CD4-positive, alpha-beta T cell treated with Interleukin-6 at 100 ng/mL for 8 hours (primary cell): ENCODE measurements at places on chromosomes 12 and 14.

GRCh38 chr12:97595426-97595831 is 132.8 kb downstream of the RMST start:
- DNase-seq, result no peak

GRCh38 chr12:26740991-26741390 is 92.0 kb downstream of the ITPR2 start:
- no peak for DNase-seq

DNA sequence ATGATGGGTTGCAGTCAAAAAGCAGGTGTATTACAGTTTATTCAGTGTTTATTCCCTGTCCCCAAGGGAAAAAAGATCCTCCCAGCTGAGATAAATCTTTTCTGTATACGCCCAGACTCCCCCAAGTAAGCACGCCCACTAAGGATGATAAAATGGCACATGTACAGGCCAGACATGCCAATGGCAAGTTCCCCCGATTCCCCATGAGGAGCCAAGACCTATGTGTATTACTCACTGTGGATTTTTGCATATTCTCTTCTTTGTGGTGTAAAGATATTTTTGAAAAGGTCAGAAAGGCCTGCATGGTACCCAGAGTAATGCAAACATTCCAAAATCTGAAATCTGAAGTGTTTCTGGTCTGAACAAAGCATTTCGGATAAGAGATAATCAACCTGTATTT is 22.2 kb downstream of the NR2C1 start:
- no peak for DNase-seq

GRCh38 chr14:47300796-47301195 is 374.6 kb downstream of the MDGA2 start:
- no peak for DNase-seq

- no peak for DNase-seq
These were observed at the start of gene HNF1A for GRCh38 chr12:120978296-120979219. Gene HNF1A, plus strand, starts transcription at chr12:120978543. Its CDS starts 226 bp downstream, at chr12:120978769.

DNA sequence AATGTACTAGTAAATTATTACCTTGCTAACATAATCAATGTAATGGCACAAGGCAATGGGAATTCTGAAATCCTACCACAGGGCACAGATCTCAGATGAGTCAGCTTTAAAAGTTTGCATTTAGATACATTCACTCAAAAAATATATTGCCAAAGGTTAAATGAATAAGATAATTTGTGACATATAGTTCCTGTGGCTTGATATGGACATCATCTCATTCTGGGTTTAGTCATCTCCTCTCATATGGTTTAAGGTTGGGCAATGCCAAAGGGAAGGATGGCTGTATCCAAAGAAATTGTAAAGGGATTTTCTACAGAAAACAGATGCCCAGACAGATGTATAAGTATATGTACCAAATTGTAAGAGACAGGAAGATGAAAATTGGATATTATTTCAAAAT is 1065.0 kb downstream of the LRFN5 start:
- DNase-seq, result no peak

GRCh38 chr14:23829736-23830471 is 123.7 kb upstream of the DHRS4 start:
- no peak for DNase-seq

- DNase-seq, result no peak
These were observed 46.5 kb downstream of the SPATS2 start for GRCh38 chr12:49413796-49414195.

DNA sequence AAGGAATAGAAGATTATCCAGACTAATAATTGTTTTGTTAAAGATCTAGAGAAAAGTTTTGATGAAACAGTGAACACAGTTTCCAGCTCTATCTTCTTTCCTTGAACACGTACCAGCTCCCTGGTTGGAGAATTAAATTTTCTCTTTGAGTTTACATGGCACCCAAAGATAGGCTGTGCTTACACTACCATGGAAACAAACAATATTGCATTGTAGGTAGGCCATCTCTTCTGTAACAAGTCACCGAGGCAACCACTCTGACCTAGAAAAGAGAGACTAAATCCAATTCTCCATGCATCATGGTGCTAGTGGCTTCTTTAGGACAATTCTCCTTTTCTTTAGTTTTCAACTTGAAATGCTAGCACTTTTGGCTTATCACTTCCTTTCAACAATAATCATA is 9.9 kb downstream of the BMAL2 start:
- DNase-seq, result no peak

DNA sequence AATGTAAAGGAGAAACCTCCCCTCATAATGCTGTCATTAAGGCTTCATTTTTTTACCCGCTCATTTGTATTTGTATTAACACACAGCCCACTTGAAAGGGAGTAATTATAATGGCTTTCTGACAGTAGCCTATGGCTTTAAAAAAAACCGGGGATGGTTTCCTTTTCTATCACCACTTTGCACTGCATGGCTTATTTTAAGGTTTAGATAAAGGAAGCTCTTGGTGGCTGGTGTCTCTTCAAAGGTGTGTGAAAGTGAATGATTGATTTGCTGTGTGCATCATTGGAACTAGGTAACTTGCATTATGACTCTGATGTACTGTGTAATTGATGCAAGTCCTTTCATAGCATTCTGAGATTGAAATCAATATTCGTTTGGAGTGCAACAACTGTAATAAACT is 80.7 kb downstream of the NPAS3 start:
- DNase-seq, result no peak

- DNase-seq, result peak; percentile 15
These were observed 30.6 kb downstream of the VCPKMT start for GRCh38 chr14:50085570-50086320.

DNA sequence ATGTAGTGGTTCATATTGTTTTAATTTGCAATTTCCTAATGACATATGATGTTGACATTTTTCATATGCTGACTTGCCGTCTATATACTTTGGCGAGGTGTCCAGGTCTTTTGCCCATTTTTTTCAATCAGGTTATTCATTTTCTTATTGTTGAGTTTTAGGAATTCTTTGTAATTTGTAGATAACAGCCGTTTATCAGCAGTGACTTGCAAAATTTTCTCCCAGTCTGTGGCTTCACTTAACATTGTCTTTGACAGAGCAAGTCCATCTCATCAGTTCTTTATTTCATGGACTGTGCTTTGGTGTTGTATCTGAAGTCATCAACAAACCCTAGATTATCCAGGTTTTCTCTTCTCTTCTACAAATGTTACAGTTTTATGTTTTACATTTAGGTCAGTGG is 12.6 kb upstream of the KLHDC2 start:
- DNase-seq, result no peak

DNA sequence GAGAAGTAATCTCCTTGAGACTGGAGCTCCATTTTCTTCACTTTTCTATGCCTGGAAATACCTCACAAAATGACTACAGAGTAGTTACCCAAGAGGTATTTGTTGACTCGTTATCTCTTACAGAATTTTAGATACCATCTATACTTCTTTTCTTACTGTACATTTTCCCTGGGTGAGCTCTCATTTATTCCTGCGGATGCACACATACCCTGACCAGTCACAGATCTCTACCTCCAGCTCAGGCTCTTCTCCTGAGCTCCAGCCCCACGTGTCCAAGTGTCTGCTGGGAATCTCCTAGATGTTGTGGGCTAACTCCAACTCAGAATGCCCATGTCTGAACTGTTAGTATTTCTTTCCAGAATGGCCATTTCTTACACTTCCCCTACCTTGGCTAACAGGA is 403.1 kb downstream of the RAD51B start:
- DNase-seq, result no peak

GRCh38 chr12:115639648-115640012 is 637.9 kb downstream of the MED13L start:
- DNase-seq, result no peak

DNA sequence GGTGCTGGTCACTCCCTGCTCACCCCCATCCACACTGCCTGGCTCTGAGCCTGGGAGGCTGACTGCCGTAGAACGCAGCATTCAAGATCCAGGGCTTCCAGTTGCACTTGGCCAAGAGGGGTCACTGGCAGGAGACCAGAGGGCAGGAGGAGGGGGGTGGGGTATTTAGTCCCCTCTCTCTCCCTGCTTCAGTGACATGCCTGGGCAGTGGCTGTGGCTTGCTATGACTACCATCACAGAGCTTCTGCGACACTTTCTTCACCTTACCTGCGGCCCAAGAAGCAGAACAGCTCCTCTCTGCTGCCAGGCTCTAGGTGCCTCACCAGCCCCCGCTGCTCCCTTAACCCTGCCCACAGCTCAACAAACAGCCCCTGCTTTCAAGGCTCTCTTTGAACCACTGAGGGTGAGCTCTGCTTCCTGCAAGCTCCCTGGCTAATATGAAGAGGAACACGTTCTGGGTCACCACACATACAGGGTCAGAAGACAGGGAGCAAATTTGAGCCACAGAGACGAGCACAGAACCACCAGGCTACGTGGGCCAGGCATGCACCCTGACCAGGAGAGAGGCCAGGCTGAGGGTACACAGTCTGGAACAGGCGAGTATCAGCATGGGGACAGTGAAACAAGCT is 55.7 kb downstream of the ITPK1 start:
- DNase-seq, result no peak

DNA sequence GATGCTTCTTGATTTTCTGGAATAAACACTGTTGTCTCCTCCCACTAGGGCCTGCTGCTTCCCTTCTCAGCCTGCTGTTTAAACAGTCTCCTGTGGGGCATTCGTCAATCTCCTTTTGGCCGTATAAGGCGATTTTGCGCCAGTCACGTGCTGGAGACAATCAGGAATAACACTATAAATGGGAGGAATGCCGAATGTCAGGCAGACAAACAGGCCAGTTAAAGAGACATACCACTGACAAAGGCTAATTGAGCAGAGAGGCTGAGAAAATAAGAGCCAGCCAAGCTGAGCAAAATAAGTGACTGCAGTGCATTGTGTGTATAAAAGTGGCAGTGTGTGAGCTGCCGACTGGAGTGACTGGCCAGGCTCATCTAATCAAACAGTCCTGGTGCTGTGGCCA is 23.3 kb downstream of the DMAC2L start:
- DNase-seq, result no peak

- DNase-seq, result no peak
These were observed 160.2 kb upstream of the LMNTD1 start for GRCh38 chr12:25713264-25713663.

- peak; percentile 34 for DNase-seq
These were observed 8.4 kb downstream of the PAPLN start for GRCh38 chr14:73245480-73246325.

DNA sequence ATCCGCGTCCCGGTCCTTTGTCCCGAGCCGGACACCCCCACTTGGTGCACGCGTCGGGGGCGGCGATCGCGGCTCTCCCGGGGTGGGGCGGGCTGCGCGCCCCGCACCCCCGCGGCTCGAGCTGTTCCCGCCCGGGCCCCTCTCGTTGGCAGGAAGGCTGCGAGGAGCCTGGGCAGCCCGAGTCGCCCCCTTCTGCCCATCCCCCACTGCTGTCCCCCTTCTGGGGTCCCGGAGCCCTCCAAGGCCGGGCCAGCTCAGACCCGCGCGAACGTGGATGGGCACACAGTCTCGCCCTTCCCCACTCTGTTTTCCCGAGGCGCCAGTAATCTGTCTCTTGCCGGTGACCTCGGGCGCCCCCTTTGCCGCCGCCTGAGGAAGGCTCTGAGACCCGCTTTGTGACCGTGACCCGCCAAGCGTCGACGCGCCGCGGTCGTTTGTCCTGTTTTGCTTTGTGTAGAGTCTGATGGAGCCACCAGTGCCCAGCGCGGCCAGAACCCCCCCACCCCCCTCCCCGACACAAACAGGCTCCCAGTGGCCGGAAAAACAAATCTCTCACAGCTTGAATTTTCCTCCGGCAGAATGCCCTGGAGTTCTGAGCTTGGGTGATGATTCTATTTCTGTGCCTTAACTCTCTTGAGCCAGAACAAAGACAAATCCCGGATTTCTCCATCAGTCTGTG is 610 bp downstream of the C14orf132 start:
- DNase-seq, result peak; percentile 3

GRCh38 chr12:8080120-8080519 is 2.0 kb upstream of the NECAP1 start:
- DNase-seq, result no peak

DNA sequence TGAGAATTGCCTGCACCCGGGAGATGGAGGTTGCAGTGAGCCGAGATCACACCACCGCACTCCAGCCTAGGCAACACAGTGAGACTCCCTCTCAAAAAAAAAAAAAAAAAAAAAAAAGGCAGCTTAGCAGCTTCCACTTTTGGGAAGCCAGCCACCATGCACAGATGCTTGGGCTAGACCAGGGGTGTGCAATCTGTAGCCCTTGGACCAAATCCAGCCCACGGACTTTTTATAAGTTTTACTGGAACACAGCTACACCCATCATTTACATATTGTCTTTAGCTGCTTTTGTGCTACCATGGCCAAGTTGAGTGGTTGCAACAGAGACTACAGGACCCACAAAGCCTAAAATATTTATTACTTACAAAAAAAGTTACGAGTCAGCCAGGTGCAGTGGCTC is 6.7 kb downstream of the CIT start:
- DNase-seq, result no peak

DNA sequence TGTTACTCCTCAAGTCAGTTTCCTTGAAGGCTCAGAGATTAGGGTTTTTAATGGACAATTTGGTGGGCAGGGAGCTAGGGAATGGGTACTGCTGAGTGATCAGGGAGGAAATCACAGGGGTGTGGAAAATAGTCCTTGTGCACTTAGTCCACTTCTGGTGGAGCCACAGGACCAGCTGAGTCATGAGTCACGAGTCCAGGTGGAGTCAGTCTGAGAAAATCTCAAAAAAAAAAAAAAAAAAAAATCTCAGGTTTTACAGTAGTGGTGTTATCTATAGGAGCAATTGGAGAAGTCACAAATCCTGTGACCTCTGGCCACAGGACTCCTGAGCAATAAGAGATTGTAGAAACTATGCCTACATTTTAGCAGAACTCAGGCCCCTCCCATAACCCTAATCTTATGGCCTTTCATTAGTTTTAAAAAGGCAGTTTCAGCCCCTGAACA is 28.2 kb upstream of the AMN1 start:
- DNase-seq, result no peak

GRCh38 chr12:53324113-53324778 is 2.8 kb upstream of the AAAS start:
- DNase-seq, result peak; percentile 60

- DNase-seq, result no peak
These were observed 184.8 kb upstream of the PDE3A start for GRCh38 chr12:20183563-20183962.

GRCh38 chr12:45208604-45209487 is 7.0 kb upstream of the ANO6 start:
- no peak for DNase-seq

GRCh38 chr14:93007225-93007997 is 84.5 kb downstream of the CHGA start:
- no peak for DNase-seq

DNA sequence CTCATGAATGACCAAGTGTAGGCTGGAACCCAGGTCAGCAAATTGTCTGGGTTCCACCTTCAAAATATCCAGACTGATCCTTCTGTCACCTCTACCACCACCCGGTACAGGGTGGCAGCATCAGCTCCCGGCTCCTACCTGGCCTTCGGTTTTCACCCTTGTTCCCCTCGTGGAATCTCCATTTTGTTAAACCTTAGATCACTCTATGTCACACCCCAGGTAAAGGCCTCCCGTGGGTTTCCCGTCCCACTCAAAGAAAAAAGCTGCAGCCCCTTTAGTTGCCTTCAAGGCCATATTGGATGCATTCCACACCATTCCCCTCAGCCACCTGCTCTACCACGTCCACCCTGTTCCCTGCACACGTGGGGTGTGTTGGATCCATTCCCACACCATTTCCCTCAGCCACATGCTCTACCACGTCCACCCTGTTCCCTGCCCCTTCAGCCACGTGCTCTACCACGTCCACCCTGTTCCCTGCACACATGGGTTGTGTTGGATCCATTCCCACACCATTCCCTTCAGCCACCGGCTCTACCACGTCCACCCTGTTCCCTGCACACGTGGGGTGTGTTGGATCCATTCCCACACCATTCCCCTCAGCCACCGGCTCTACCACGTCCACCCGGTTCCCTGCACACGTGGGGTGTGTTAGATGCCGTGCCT is 23.8 kb downstream of the SLC6A13 start:
- no peak for DNase-seq
